Activated CD8-positive, alpha-beta T cell treated with anti-CD3 and anti-CD28 coated beads for 36 hours (primary cell): ENCODE measurements at places on chromosomes 4 and X. TPM values are rescaled to one million over a fixed set of nuclear protein-coding genes. Genes with fewer than 3 reads are reported as not detected.

DNA sequence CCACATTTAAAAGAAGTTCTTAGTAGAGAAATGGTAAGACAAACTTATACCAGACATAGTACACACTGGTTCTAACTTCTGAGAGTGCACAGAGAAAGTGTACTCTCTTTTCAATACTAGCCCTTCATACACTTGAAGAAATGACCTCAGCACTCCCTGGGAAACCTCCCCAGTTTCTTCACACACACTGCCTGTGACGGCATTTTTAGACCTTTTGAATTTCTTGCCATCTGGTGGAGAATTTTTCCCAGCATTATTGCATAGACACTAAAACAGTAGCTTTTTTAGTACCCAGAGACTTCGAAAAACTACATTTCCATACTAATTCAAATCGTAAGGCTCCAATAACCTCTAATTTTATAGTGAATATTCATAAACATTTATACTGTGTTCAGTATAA, 341.6 kb upstream of the MAOA start:
- no peak overlapping the region for H3K4me3 ChIP-seq
- no peaks in the 10 kb centered on the region for H3K27me3 ChIP-seq
- peaks cover 5% of the 10 kb centered on the region for H3K4me1 ChIP-seq
- no peak overlapping the region for H3K27ac ChIP-seq

DNA sequence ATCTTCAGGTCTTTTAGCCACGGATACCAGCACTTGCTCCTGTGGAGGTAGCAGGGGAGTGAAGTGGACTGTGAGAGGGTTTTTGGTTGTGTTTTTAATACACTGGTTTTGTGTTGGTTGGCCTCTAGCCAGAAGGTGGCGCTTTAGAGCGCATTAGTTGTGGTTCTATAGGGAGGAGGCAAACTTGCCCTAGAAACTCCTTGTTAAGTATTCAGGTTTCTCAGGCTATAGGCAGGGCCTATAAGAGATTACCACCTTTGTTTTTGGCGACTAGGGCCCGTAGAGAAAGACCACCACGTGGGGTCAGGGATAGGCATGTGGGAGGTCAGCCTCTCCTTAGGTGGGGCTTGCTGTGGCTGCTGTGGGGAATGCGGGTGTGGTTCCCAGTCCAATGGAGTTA, 221.6 kb upstream of the SPANXN4 start:
- no peaks in the 10 kb centered on the region for H3K27me3 ChIP-seq
- no peaks in the 10 kb centered on the region for H3K36me3 ChIP-seq
- H3K4me1 ChIP-seq: no peaks in the 10 kb centered on the region
- no peak for DNase-seq

DNA sequence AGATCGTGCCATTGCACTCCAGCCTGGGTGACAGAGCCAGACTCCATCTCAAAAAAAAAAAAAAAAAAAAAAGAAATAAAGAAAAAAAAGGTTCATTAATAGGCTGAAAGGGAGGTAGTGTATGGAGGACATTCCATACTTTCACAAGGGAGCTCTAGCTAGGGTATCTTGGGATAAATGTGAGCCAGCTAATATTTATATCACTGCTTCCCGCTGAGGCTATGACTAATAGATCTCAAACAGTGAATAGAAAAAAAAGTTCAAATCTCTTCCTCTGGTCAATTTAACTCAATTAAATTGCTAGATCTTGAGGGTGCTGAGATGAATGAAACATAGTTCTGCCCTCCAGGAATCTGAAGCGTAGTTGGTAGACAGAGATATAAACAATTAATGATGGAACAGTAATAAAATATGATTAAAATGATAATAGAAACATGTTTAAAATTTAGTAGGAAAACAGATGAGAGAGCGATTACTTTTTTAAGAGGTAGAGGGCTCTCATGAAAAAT, 55.7 kb upstream of the SHISA3 start:
- H3K27ac ChIP-seq: no peak overlapping the region
- H3K27me3 ChIP-seq: peaks cover 1% of the 10 kb centered on the region
- H3K4me3 ChIP-seq: no peak overlapping the region

GRCh38 chrX:17822351-17822750, 38.7 kb downstream of the RAI2 start:
- H3K27me3 ChIP-seq: no peaks in the 10 kb centered on the region
- DNase-seq: no peak
- no peaks in the 10 kb centered on the region for H3K4me1 ChIP-seq
- no peak overlapping the region for H3K4me3 ChIP-seq

- peaks cover 1% of the 10 kb centered on the region for H3K27me3 ChIP-seq
- DNase-seq: no peak
- H3K27ac ChIP-seq: no peak overlapping the region
- H3K4me3 ChIP-seq: no peak overlapping the region
- H3K36me3 ChIP-seq: no peaks in the 10 kb centered on the region
Measured at GRCh38 chr4:16598597-16599206, 299.7 kb downstream of the LDB2 start.

DNA sequence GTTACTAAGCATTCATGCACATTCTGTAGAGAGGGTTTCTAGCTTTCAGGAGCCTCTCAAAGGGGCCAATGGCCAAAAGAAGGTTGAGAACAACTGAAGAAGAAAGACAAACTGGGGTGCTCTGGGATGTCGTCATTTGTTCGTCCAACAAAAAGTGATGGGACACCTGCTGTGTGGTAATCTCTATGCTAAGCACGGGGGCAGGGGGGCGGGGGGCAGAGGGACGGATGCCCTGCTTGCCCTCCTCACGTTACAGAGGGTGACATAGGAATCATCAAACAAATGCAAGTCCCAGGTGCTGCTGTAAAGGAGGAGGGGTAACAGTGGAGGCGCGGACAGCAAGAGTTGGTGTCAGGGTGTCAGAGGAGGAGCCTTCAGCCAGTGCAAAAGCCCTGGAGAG, 12.8 kb upstream of the CRMP1 start:
- H3K36me3 ChIP-seq: no peaks in the 10 kb centered on the region
- no peak for DNase-seq
- no peak overlapping the region for H3K27ac ChIP-seq
- H3K4me3 ChIP-seq: no peak overlapping the region
- peaks cover 21% of the 10 kb centered on the region for H3K27me3 ChIP-seq
- no peaks in the 10 kb centered on the region for H3K4me1 ChIP-seq

- no peaks in the 10 kb centered on the region for H3K27me3 ChIP-seq
- H3K4me1 ChIP-seq: no peaks in the 10 kb centered on the region
- no peaks in the 10 kb centered on the region for H3K36me3 ChIP-seq
- no peak overlapping the region for H3K4me3 ChIP-seq
Measured at GRCh38 chr4:184994010-184994622, 24.2 kb upstream of the HELT start.

RNF150 gene
- 0.09 TPM for total RNA-seq

EREG gene
- not detected for total RNA-seq

FOXP3 gene
- 23.5 TPM for total RNA-seq

LRIT3 gene
- 0.16 TPM for total RNA-seq
